ENCODE measurements at places on chromosomes 16 and 17. TPM values are rescaled to one million over a fixed set of nuclear protein-coding genes. Genes with fewer than 3 reads are reported as not detected.
A peak's percentile ranks its signal among the peaks of the same experiment; 100 is the strongest.

The YBX2 gene
- 1.2 TPM for total RNA-seq

The CDT1 gene
- total RNA-seq, result 0.81 TPM

DNA sequence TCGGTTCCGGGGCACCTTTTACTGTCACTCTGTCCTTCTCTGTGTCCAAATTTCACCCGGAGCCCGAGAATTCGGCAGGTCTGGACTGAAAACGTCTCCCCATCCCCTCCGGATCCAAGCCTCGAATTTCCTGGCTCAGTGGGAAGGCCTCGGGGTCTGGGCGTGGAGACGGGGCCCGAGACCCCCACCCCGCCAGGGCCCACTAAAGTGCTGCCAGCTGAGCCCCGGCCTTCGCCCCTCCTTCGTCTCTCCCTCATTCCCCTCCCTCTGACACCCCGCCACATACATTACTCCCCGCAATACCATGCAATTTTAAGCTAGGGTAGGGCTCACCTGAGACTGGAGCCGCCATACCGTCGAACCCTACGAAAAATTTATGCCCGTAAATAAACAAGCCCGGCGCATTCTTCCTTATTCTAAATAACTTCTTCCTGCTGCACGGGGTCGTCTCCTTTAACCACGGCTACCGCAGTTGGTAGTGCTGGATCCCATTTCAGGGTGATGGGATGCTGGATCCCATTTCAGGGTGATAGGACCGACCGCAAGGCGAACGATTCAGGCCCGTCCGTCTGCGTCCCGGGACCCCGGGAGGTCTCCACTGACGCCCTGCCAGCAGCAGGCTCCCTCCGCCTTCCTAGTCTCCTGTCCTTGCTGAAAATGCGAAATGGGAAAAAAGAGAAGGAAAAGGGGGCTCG lies 4.4 kb upstream of the OR1F1 start:
- H3K4me1 ChIP-seq, result peaks cover 20% of the 10 kb centered on the region
- H3K27me3 ChIP-seq, result peaks cover 31% of the 10 kb centered on the region
- H3K4me3 ChIP-seq, result no peak overlapping the region
- H3K36me3 ChIP-seq, result no peaks in the 10 kb centered on the region
- H3K27ac ChIP-seq, result no peak overlapping the region

- H3K4me1 ChIP-seq, result no peaks in the 10 kb centered on the region
- H3K27ac ChIP-seq, result no peak overlapping the region
- no peak for DNase-seq
- no peaks in the 10 kb centered on the region for H3K27me3 ChIP-seq
These were observed 35.6 kb downstream of the ELAC2 start for GRCh38 chr17:12982224-12982623.

- no peak overlapping the region for H3K4me3 ChIP-seq
- DNase-seq, result no peak
- no peaks in the 10 kb centered on the region for H3K4me1 ChIP-seq
These were observed 47.3 kb upstream of the RBFOX3 start for GRCh38 chr17:79657861-79658810.

DNA sequence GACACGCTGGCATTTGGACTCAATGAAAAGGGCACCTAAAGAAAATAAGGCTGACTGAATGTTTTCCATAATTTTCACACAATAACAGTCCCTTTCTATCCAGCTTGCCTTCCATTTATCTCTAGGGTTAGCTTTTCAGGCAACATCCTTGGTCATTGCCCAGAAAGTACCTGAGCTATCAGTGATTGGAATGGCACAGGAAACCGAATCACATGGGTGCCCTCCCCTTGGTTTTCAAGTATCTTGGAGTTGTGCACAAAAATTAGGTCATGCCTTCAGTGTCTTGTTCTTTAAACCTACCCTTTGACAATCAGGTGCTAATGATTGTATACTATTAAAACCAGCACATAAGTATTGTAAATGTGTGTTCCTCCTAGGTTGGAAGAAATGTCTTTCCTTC lies 3.3 kb upstream of the VPS4A start:
- H3K4me3 ChIP-seq, result no peak overlapping the region
- DNase-seq, result peak; percentile 62
- no peaks in the 10 kb centered on the region for H3K27me3 ChIP-seq
- no peaks in the 10 kb centered on the region for H3K36me3 ChIP-seq

All from thyroid gland (tissue), 4 donors.